NCI-H1105 (cell line): ENCODE measurements at places on chromosomes 11 and 22.

DNA sequence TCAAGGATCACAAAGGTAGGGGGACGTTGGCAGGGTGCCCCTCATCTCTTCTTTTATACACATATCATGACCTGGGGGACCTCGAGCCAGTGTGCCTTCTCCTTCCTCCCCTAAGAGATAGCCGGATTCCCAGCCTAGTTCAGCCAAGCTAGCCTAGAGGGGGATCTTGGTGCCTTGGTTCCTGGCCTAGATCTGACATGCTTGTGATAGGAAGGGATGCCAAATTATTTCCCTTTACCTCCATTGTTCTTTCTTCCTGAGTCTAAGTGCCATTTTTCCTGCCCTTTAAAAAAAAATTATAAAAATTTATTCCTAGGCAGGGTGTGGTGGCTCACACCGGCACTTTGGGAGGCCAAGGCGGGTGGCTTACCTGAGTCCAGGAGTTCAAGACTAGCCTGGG lies 7.0 kb upstream of the HINFP start:
- DNase-seq = no peak

GRCh38 chr11:43384393-43384792 lies 25.7 kb downstream of the TTC17 start:
- DNase-seq = no peak

DNA sequence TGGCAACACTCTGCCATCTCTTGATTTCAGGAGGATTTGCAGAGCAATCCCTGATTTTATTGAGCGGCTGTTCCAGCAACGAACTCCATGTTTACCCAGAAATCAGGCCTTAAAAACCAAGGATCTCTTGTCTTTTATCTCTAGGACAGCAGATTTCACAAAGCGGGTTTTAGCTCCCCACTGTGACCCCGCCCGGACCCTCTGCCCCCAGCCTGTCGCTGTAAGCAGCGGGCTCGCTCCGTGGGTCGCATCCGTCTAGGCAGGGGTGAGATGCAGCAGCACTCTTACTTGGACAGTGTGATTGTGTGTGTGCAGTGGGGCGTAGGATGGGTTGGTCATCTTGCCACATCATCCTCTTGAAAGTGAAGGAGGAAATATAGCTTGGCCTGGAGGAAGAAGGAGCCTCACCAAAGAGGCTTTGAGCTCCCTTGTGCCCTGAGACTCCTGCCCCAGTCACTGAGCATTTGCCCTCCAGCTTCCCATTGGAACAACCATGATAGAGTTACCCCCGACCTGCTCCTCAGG lies 189.2 kb upstream of the TBCEL start:
- no peak for DNase-seq

GRCh38 chr11:15471048-15471894 lies 356.5 kb downstream of the INSC start:
- no peak for DNase-seq

DNA sequence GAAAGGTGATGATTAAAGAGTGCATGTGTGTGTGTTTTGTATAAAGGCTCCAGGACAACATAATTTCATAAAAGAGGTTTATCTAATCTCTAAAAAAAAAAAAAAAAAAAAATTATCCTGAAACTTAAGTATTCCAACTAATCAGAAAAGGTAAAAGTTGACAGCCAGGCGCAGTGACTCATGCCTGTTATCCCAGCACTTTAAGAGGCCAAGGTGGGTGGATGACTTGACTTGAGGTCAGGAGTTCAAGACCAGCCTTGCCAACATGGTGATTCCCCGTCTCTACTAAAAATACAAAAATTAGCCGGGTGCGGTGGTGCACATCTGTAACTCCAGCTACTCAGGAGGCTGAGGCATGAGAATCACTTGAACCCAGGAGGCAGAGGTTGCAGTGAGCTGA lies 632.7 kb upstream of the CHORDC1 start:
- no peak for DNase-seq

DNA sequence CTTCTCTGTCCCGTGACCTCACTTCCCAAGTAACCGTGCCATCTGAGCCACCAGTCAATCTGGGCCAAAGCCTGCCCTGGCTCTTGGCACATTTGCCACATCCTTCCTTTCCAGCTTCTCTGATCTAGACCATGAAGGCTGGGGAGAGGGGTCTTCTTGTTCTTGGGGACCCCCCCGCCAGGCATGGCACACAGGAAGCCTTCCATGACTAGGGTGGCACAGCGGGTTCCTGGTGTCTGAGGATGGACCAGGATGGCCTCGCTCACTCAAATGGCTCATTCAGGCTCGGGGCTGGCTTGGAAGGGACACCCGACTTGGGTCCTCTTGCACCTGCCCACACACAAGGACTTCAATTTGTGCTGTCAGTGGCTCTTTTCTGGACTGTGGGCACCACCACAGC lies 121.3 kb downstream of the BCR start:
- DNase-seq = no peak

DNA sequence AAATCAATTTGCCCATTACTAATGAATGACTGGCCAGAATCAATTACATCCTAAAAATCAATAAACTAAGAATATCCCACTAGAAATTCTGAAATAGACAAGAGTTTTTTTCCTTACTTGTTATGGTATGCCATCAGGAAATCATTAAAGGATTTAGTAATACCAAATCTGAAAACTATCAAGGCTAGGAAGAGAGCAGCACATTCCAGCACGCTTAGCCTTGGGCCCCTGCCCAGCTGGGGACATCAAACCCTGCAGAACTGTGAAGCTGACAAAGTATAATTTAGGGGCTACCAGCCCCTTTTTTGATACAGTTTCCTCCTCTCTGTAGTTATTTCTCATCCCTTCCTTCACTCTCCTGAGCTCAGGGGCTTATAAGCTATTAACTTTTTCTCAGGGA lies 247.8 kb upstream of the ZC3H12C start:
- no peak for DNase-seq

DNA sequence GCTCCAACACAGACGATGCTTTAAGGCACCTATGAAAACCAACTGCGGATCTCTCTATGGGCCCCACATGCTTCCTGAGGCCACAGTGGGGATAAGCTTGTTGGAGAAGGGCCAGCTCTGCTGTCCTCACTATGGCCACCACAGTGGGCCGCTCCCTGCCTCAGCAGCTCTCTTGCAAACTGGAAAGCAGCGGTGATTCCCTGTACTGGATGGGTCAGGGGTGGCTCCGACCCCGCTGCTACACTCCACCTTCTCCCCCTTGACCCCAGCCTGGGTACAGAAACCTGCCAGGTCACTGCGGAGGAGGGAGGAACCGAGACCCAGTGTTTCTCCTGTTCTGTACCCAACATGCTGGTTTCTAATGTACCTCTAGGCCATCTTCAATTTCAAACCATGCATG lies 403.9 kb downstream of the CTTN start:
- no peak for DNase-seq

- DNase-seq = no peak
Measured at GRCh38 chr11:108863528-108863927, 198.7 kb downstream of the DDX10 start.
